ENCODE measurements at places on chromosomes 2 and 18.

GRCh38 chr2:66271777-66272176 lies 163.1 kb upstream of the MEIS1 start:
- no peak for DNase-seq

GRCh38 chr2:215603440-215603839 lies 167.6 kb upstream of the FN1 start:
- no peak for DNase-seq

DNA sequence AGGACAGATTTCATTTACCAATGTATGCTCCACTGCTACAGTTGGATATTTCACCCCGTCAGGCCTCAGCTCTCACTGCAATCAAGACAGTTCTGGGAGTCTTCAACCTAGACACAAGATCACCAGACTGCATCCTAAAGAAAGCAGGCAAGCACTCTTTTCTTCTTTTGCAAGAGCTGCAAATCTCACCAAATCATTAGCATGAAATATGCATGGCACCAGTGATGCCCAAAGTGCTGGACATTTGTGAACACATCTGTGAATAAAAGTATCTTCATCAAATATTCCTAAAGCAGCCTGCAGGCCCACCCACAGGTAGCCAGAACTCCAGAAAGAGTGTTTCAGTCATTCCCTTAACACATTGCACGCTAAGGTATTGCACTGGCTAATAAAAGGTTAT lies 87.5 kb downstream of the RBM43 start:
- DNase-seq = no peak

- DNase-seq = no peak
These were observed 826.7 kb upstream of the ACVR2A start for GRCh38 chr2:147017951-147018645.

GRCh38 chr18:62554061-62554815 lies 31.4 kb downstream of the ZCCHC2 start:
- no peak for DNase-seq

GRCh38 chr2:11624893-11625292 lies 45.1 kb downstream of the NTSR2 start:
- DNase-seq = no peak

- no peak for DNase-seq
These were observed 462.8 kb upstream of the MEX3C start for GRCh38 chr18:51660188-51660715.

GRCh38 chr2:10931710-10932255 lies 20.0 kb downstream of the KCNF1 start:
- DNase-seq = no peak

DNA sequence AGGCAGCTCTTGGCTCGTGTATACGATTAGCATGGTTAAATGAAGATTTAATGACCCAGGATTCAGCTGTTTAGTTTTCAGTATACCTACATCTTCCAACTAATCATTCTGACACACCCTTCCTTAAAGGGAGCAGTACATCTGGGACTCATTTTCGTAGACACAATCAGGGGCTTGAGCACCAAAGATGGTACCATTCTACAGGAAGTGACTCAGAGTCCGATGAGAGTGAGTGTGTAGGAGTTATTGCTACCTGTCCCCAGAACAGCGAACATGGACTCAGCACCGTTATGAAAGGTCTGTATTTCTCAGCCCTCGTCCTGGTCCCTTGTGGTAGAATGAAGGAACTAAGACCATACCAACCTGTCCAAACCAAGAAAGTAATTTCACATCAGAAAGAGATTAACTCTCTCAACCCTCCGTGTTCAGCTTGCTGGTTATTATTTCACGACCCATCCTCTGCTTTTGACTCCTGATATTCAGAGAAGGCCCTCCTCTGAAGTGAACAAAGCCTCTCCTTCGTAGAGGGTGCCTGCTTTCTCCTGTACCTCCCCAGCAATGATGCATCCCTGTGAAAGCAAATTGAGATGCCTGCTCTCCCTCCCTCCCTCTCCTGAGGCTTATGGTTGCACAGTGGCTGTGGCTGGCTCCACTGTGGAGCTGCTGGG lies 214.8 kb downstream of the MTX2 start:
- no peak for DNase-seq

- DNase-seq = no peak
These were observed 66.6 kb downstream of the EPB41L3 start for GRCh38 chr18:5476961-5477800.

DNA sequence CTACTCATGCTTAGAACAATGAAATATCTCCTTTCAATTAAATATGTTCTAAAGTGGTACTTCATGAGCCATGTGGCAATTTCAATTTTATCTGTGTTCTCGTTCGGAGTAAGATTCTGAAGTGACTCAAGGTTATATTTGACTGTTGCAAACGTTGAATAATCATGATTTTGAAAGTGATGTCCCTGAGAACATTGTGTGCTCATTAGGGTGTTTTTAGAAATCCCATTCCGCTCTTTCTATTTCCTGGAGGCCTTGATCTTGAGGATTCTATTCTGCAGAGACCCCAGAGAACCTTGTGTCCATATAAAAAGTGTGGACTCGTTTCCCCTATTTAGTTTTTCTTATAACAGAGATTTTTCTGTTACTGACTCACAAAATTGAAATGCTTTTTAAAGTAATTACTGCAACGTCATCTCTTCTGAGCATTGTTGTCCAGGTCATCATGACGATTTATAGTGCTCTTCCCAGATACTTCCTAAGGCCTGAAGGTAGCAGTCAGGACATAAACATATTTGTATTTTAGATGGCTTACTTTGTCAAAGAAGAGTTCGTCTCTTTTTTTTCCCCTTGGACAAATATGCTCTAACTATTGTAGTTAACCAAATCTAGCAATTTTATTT lies 27.2 kb downstream of the IL1R2 start:
- no peak for DNase-seq

- no peak for DNase-seq
These were observed 7.3 kb downstream of the SFXN5 start for GRCh38 chr2:73063909-73064875.

GRCh38 chr2:85794038-85794441 lies 40.2 kb downstream of the ATOH8 start:
- DNase-seq = no peak

DNA sequence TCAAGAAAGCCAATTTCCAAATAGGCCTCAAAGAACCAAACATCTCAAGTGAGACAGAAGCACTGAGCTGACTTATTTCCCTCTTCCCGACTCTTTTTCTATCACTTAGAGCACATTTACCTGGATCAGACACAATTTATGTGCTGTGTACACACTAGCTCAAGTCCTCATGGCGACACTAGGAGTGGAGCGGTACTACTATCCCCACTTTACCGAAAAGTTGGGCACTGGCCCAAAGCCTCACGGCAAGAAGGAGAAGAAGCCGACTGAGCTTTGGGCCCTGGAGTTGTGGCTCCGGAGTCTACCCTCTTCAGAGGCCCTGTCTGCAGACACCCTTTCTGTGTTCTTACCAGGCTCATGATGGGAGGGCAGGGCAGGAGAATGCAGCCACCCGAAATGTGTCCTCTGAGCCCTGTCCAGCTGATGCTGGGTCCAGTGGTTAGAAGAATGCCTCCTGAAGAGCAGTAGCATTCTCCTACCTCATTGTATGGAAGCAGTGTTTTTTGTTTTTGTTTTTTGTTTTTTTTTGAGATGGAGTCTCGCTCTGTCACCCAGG lies 91.7 kb upstream of the CNGA3 start:
- DNase-seq = no peak

DNA sequence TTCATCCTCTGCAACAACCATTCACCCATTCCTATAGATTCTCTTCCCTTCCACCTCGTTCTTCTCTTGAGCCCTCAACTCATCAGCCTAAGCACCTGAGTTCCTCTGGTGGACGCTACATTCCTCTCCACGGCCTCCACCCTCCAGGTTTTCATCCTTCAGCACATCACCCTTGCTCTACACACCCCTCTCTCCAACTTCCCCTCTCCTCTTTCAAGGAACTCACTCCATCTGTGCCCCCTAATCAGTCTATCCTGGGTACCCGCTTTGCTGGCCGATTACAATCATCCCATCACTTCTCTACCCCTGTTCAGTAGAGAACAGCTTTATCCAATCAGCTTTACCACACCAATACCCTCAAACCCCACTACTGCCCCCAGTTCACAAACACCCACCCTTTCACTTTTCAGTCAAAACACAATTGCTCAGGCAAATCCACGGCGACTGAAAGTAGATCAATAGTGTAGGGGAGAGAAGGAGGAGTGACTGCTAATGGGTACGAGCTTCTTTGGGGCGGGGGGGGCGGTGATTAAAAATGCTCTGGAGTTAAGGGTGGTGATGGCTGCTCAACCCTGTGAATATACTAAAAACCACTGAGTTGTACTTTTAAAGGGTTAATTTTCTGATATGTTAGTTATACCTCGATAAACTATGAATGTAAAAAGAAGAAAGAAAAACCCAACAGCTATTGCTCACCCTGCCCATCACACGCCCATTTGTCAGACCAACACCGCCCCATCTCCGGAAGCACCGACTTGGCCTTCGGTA lies 857 bp downstream of the DYM start:
- no peak for DNase-seq

DNA sequence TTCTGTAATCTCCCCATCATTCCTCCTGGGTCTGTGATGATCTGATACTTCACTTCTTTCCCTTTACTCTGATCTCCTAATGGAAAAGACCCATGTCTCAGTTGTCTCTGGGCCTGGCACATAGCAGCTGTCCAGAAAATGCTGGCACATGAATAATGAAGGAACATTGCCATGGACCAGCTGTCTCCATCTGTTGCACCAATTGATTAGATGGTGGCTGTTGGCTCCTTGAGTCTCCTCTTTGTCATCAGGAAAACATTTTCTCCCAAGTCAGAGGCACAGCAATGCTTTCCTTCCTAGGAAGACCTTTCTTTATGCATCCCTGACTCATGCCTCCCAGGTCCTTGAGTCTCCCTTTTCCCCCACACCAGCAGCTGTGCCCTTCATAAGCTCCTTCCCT lies 286.2 kb upstream of the CXCR4 start:
- DNase-seq = no peak

GRCh38 chr18:63342206-63342605 lies 22.6 kb upstream of the BCL2 start:
- no peak for DNase-seq

DNA sequence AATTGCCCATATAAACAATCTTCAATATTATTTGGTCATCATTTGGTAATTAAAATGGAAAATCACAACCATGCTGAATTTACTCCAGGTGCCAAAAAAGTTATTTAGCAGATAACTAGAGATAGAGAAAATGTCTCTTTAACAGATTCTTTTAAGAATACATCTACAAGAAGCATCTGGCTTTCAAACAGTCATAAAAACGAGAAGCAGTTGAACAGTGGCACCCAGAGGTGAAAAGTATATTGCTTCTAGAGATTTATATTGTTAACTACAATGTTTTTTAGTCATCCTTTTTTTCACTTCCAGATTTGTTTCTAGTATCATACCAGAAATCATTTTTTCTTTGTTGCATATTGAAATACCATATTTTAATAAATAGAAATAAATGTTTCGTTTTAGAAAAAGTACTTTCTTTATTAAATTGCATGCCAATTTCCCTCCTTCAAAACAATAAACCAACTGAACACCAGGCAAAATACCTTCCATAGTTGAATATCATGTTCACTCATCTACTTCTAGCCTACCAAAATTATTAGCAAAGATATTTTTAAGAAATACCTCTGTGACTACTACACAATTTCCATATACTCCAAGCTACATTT lies 65.4 kb upstream of the HNRNPA3 start:
- peak; percentile 74 for DNase-seq

- peak; percentile 21 for DNase-seq
These were observed 24.7 kb upstream of the PNPT1 start for GRCh38 chr2:55718165-55719008.

DNA sequence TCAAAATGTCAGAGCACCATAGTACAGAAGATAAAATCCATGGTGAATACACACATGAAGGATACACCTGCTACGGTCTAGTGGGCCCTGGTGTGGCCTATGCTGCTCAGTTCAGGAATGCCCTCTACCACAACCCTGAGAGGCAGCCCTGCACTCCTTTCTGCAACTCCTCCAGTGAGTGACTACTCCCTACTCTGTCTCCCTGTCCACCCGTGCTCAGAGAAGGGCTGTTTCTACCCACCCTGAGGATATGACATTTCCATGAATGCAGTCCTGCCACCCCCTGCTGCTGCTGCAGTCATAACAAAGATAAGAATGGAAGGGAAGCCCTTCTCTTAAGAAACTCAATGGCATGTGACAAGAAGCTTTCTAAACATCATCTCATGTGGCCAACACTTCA lies 137.0 kb downstream of the EN1 start:
- no peak for DNase-seq

GRCh38 chr2:191622374-191623320 lies 55.3 kb upstream of the NABP1 start:
- no peak for DNase-seq

GRCh38 chr2:8534729-8535468 lies 147.0 kb upstream of the ID2 start:
- DNase-seq = no peak

DNA sequence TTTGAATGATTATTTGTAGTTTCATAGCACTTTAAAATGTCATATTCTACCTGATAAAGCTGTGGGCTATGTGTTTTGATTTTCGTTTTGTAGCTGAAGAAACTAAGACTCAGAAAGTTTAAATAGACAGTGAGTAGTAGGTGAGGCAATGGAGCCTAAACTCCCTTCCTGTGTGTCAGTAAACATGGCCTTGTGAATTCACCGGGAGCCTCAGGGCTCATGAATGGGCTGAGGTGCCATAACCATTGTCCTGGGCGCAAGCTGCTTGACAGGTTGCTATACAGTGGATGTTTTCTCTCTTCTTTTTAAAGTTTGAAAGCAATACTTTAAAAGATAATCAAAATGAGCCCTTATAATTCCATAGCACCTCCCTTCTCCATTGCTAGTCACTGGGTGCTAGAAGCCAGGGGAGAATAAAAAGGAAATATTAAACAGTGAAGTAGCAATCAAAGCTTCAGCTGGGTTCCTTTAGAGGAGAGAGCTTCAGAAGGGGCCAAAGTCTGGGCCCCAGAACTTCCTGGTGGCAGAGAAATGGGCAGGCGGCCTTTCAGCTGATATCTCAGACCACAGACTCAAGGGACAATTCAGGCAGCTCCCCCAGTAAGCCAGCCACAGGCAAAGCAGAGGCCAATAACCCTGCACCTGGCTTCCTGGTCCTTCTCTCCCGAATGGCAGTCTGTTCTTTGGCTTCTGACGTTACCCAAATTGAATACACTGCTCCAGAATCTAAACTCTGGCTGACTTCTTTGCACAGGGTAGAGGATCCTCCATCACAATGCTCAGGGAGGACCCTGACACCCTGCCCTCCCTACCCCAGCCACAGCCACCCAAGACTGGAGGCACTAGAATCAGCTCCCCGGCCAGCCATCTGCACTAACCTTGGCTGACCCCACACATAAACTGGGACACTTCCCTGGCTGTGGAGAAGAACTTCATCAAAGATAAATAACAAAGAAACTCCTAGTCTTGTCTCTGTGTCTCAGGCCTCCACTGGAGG lies 51.8 kb upstream of the NPAS2 start:
- no peak for DNase-seq

DNA sequence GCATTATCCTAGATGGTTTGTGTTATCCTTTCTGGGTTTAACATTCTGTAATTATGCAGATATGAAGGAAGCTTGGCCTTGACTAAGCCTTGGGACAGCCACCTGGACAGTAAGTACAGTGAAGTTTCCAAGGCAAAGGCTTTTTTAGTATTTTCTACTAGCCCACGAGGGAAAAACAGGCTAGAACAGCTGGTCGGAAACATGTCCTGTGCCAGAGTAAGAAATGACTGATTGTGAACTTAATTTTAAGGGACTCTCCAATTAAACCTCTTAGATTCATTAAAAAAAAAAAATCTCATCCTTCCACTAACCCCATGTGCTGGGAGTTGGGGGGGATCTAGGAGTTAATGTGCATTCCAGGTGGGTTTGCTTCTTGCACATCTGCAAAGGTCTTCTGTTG lies 720.8 kb downstream of the SLC4A3 start:
- no peak for DNase-seq

GRCh38 chr2:219453671-219454590 lies 19.3 kb downstream of the SPEG start:
- DNase-seq = no peak

GRCh38 chr18:68505178-68505574 lies 209.7 kb downstream of the TMX3 start:
- DNase-seq = no peak
